ENCODE measurements at places on chromosomes 4 and X.

- DNase-seq = no peak
These were observed 180.6 kb upstream of the MAP3K15 start for GRCh38 chrX:19695884-19696283.

DNA sequence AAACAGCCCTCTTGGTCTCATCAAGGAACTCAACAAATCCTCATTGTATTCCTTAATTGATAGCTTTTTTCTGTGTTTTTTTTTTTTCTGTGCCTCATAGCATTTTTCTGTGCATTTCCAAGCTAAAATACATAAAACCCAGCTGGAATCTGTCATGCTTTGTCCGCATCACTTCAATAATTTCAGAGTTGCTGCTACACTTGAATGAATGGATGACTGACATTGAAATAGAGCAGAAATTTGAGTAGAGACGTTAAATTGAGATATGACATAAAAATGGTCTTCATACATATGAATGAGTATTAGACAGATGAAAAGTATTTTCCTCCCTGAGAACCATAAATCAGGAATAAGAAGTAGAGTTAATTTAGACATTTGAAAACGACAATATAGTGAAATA is 593.2 kb downstream of the TMA16 start:
- no peak for DNase-seq

GRCh38 chr4:33062155-33062806 is 2342.1 kb downstream of the PCDH7 start:
- no peak for DNase-seq

- no peak for DNase-seq
These were observed 29.5 kb downstream of the DMP1 start for GRCh38 chr4:87679449-87680169.

GRCh38 chrX:66601522-66601921 is 37.4 kb downstream of the EDA2R start:
- no peak for DNase-seq

- DNase-seq = no peak
These were observed 17.8 kb downstream of the WDR1 start for GRCh38 chr4:10098780-10099160.

DNA sequence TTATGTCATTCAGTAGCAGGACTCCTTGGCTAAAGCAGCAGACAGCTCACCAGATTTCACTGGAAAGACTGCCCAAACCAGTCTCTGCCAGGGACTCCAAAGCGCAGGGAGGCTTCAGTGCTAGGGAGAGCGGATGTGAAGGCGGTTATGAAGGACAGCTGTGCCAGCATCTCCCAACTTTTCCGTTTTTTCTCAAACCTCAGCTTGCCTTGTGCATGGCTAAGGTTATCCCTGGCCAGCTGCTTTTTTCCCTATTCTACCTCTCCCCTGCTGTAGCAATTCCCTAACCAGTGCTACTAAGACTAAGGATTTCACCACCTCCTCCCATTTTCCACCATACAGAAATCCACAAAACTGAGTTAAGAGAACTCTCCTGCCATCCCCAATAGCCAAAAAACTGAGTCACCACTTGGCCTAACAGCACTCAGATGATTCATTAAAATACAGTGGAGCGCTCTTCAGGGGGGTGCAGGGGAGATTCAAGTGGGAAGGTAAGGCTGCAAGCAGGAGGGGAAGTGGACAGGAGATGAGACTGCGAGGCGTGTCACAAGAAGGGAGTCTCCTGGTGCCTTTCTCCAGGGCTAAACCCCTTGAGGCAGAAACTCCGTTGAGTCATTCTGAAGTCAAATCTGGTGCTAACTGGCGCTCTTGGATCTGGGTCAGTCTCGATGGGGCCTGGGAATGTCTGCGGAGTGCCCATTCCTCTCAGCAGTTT is 90.7 kb downstream of the PALLD start:
- DNase-seq = no peak

- DNase-seq = no peak
These were observed 822.2 kb downstream of the RPA4 start for GRCh38 chrX:97705936-97706335.

GRCh38 chrX:7334253-7334935 is 186.4 kb upstream of the PUDP start:
- no peak for DNase-seq

DNA sequence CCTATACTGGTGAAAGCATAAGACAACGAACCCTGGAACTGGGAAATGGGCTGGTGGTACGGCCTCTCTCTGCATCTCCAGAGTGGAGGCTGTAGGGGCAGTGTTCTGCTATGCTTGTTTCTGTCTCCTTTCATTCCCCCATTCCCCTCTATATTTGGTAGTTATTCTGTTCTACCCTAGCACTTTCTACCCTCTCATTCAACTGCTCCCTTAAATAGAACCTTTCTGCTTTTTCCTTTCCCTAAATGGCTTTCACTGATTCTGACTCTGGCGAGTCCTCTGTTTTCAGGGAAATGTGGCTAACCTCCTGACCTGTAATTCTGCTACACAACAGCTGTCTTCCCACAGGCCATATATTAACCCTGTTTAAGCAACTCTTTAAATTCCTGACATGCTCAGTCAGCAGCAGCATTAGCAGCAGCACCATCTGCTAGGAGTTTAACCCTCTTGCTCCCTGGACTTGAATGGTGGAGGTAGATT is 94.2 kb downstream of the CXCL13 start:
- DNase-seq = no peak

- no peak for DNase-seq
These were observed 75.6 kb upstream of the DYNLT3 start for GRCh38 chrX:37922928-37923327.

GRCh38 chr4:61220556-61220955 is 20.4 kb downstream of the ADGRL3 start:
- DNase-seq = no peak

GRCh38 chr4:24249972-24250371 is 334.4 kb downstream of the DHX15 start:
- DNase-seq = no peak

GRCh38 chrX:41127477-41128192 is 42.4 kb downstream of the USP9X start:
- no peak for DNase-seq

DNA sequence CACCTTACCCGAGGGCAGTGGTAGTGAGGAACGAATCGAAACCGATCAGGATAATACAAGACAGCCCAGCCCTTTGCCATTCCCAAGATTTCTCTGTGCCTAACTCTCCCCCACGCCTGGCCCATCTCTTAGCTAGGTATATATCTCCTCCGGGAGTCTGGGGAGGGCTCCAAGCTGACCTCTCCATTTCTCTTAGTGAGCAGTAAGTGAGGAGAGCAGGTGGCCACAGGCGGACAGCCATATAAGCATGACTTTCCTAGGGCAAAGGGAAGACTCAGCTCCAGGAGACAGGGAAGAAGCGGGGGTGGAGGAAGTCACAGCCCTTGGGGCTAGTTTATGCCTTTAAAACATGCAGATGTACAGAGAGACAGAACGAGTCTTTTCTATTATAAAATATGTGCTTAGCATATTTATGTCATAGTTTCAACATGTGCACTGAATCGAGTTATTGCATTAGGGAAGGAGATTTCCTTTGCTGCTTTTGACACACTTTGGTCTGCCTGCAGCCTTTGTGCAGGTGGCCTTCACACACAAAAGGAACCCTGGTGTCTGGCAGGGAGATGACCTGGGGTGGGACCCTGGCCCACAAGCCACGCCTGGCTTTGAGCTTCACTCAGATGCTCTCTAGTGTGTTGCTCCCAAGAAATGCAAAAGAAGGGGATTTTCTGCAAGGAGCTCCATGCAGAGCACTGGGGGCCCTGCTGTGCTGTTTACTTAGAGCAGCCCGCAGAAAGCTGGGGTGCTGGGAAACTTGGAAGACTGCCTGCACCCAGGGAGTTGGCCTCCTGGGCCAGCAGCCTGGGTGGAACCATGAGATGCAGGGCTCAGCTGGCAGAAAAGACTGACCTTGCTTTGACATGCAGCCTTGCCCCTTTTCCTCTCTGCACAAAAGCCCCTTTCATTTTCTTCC is 613.3 kb downstream of the BCOR start:
- DNase-seq = no peak

- no peak for DNase-seq
These were observed 595.3 kb downstream of the BCOR start for GRCh38 chrX:39502486-39502885.

DNA sequence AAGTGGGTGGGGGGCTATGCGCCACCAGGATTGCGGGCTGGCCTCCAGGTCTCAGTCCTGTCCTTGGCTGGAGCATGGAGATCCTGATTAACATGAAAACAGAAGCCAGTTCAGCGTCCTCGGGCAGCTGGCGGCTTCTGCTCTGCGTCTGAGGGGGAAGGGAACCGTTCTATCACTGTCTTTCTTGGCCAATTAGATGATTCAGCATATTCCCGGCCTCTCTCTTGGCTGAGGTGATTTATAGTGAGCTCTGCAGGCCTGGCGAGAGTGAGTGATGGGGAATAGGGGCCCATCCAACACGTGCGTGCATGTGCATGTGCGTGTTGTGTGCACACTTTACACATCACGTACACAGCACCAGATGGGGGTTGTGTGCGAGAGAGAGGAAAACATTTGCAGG is 145.8 kb upstream of the ATP6AP2 start:
- no peak for DNase-seq

- DNase-seq = no peak
These were observed 577.5 kb downstream of the IQCM start for GRCh38 chr4:149238097-149238496.

GRCh38 chrX:28487818-28488217 is 99.4 kb upstream of the IL1RAPL1 start:
- DNase-seq = no peak

DNA sequence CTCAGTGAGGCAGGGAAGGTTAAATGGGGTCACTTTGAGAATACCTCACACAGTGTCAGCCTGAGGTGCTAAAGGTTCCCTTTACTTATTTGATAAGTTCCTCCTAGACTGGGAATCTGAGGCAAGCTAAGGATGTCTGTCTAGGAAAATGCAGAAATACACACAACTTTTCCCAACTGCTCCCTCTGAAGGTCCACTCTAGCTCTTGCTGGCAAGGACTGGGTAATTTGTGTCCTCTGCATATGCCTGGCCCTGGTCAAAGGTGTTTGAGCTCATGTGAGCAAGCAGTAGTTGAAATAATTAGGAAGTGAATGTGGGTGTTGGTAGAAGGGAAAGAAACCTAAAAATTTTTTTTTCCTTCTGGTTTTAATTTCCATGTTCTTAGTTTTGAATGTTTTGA is 21.3 kb downstream of the TXLNG start:
- no peak for DNase-seq

- no peak for DNase-seq
These were observed 169.0 kb downstream of the CORIN start for GRCh38 chr4:47668810-47669408.

- no peak for DNase-seq
These were observed 9.5 kb upstream of the SFRP2 start for GRCh38 chr4:153798420-153798819.

DNA sequence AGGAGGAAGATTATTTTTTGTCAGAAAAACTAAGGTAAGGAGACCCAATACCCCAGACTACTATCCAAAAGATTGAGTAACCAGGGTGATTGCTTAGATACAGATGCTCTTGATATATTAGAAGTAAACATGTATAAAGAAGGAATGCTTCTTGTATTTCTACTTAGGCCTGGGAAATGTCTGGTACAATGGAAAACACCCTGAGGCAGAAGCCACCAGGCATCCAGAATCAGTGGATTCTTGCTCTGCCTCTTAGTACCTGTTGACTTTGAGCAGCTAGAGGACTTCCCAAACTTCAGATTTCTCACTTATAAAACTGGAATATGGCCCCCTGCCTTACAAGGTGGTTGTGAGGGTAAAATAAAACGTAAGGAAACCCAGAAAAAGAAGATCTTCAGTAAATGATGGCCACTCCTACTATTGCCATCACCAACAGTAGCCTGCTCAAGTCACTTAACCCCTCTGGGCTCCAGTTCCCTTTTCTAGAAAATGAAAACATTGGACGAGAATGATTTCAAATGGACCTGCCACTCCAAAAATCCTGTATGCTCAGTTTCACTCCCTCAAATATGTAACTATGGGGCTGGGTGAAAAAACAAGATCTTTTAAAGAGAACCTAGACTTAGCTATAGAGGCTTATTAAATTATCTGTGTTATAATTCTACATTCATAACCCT is 56.6 kb downstream of the AMELX start:
- DNase-seq = no peak

- DNase-seq = no peak
These were observed 205.4 kb downstream of the HS3ST1 start for GRCh38 chr4:11223311-11223710.

DNA sequence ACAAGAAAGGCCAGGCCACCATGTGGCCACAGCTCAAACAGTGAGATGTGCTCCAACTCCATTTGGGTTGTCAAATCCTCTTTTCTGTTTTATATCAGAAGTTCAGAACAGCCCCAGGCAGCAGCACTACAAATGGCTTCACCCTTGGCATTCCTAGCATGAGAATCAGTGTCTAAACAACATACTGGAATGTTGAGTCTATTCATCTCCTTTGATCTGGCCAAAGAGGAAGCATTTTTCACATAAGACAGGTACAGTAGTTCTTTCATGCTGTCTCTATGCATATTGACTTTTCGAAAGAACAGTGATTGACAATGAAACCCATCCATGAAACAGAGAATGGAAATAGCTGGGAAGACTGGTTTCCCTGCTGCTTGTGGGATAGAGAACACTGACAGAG is 289.5 kb downstream of the USP46 start:
- no peak for DNase-seq

DNA sequence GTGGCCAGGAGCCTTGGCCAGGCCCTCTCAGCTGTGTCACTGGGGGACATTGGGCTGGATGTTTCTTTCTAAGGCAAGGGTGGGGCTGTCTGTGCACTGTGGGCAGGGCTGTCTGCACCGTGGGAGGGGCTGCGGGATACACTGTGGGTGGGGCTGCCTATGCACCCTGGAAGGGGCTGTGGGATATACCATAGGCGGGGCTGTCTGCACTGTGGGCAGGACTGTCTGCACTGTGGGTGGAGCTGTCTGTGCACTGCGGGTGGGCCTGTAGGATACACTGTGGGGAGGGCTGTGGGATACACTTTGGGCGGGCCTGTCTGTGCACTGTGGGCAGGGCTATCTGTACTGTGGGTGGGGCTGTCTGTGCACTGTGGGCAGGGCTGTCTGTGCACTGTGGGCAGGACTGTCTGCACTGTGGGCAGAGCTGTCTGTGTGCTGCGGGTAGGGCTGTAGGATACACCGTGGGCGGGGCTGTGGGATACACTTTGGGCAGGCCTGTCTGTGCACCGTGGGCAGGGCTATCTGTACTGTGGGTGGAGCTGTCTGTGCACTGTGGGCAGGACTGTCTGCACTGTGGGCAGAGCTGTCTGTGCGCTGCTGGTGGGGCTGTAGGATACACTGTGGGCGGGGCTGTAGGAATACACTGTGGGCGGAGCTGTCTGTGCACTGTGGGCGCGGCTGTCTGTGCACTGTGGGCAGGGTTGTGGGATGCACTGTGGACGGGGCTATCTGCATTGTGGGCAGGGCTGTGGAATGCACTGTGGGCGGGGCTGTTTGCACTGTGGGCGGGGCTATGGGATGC is 31.1 kb downstream of the ACOX3 start:
- no peak for DNase-seq
